CD4-positive, CD25-positive, alpha-beta regulatory T cell (primary cell): ENCODE measurements at places on chromosomes 3 and 15. TPM values are rescaled to one million over a fixed set of nuclear protein-coding genes. Genes with fewer than 3 reads are reported as not detected.

- peaks cover 8% of the 10 kb centered on the region for H3K4me1 ChIP-seq
- no peak overlapping the region for H3K4me3 ChIP-seq
- no peak overlapping the region for H3K27ac ChIP-seq
- H3K27me3 ChIP-seq = no peaks in the 10 kb centered on the region
- H3K36me3 ChIP-seq = no peaks in the 10 kb centered on the region
- no peak for DNase-seq
Observed at GRCh38 chr15:58564981-58565380, 133.2 kb downstream of the LIPC start.

DNA sequence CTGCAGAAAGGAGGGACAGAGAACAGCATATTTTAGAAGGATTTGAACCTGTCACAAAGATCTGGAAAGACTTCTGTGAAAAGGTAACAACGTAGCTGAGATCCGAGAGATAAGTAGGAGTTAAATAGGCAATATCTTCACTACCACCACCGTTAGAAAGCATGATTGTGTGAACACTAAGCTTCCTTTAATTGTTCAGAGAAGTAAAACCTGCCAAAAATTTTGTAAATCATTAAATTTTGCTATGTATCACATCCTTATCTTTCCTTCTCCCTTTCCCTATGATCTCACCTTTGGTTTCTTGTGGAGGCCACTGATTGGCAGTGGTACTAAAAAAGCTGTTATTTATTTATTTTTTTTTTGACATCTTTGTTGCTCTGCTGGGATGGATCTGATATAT is 346.9 kb downstream of the NLGN1 start:
- H3K4me1 ChIP-seq = no peaks in the 10 kb centered on the region
- H3K27me3 ChIP-seq = no peaks in the 10 kb centered on the region
- H3K4me3 ChIP-seq = no peak overlapping the region
- no peak overlapping the region for H3K27ac ChIP-seq
- no peak for DNase-seq

SLC27A2 gene
- total RNA-seq = 1.2 TPM

GRCh38 chr15:40108061-40108854 is 421 bp downstream of the BMF start:
- H3K27ac ChIP-seq = peak overlapping the region; percentile 9
- no peaks in the 10 kb centered on the region for H3K27me3 ChIP-seq
- peak overlapping the region; percentile 71 for H3K4me3 ChIP-seq
- H3K36me3 ChIP-seq = no peaks in the 10 kb centered on the region

B3GALNT1 gene
- 0.47 TPM for total RNA-seq

DNA sequence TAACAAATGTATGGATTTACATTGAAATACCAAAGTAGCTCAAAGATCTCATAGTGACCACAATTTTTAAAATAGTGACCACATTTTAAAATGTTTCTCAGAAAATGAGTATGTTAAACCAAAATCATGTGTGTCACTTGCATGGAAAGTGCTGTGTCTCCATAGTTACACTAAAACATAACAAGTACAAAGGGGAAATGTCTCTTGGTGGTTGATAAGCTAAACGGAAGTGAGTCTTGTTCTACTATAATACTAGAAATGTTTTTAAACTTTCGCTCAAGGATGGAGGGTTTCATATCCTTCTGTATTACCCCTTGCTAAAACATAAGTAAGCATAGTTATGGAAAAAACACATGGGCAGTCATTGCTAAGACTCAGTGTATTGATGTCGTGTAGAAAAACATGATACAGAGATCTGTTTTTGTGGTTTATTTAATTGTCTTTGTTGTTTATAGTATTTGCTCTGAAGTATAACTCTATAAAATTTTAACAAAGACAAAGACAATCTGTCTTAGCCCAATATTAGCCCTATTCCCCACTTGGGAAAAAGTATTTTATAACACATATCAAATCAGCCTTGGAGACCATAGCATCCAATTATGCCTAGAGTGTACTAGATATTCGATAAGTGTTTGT is 27.0 kb upstream of the DENND4A start:
- no peaks in the 10 kb centered on the region for H3K36me3 ChIP-seq
- peak; percentile 91 for DNase-seq
- peaks cover 36% of the 10 kb centered on the region for H3K4me1 ChIP-seq
- peak overlapping the region; percentile 95 for H3K27ac ChIP-seq
- H3K4me3 ChIP-seq = peak overlapping the region; percentile 61

GRCh38 chr3:67382536-67382935 is 271.9 kb downstream of the SUCLG2 start:
- H3K27me3 ChIP-seq = no peaks in the 10 kb centered on the region
- no peak for DNase-seq
- no peaks in the 10 kb centered on the region for H3K4me1 ChIP-seq
- H3K4me3 ChIP-seq = no peak overlapping the region
- peaks cover 19% of the 10 kb centered on the region for H3K36me3 ChIP-seq

- no peaks in the 10 kb centered on the region for H3K36me3 ChIP-seq
- peaks cover 18% of the 10 kb centered on the region for H3K4me1 ChIP-seq
- H3K27me3 ChIP-seq = no peaks in the 10 kb centered on the region
- DNase-seq = no peak
Observed at GRCh38 chr3:15810702-15811101, 12.9 kb upstream of the ANKRD28 start.
